ENCODE measurements at places on chromosomes 4 and X. TPM values are rescaled to one million over a fixed set of nuclear protein-coding genes. Genes with fewer than 3 reads are reported as not detected.

DNA sequence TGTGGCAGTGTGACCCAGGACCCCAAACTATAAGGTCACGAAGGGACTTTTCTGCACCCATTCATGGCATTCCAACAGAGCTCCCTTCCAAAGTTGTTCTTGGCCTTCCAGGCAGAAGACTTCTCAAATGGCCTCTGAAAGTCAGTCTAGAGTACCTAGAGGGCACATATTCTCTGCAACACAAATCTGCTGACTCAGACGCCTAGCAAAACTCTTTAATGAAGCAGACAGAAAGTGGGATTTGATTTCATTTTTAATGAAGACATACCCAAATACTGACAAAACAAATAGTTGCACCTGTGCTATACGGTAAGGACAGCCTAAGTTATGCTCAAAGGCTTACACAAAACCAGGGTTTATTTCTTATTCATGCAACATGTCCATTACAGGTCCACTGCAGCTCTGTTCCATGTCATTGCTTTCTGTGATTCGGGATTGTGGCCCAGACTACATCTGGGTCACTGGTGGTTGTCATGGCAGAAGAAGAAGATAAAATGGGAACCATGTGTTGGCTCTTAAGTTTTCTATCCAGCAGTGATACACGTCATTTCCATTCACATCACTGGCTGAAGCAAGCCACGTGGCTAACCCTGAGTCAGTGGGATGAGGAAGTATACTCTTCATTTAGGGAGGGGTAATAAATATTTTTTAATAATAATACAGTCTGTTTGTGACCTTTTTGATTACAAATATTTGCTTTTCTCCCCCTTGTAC is 57.7 kb downstream of the NAT8L start:
- DNase-seq, result no peak

DNA sequence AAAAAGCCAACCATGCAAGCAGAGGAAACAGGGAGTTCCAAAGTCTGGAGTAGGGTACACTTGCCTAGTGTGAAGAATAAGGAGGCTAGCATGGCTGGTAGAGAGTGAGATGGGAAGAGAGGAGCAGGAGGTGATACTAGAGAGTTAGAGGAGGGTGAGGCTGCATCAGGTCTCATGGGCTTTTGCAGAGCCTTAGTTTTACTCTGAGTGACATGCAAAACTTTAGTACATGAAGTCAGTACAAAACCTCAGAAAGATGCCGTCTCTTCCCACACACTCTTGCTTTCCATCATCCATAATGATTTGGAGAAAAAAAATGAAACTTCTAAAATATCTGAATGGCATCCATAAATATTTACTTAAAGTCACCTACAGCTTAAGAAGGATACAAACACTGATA is 5.0 kb downstream of the OPRPN start:
- DNase-seq, result no peak

- no peak for DNase-seq
Observed at GRCh38 chr4:126455865-126456264, 1141.1 kb downstream of the FAT4 start.

Gene UGT8
- 42.8 TPM for total RNA-seq

- DNase-seq, result no peak
Observed at GRCh38 chr4:105148776-105149175, 2.1 kb downstream of the TET2 start.

Gene USO1
- total RNA-seq, result 54.7 TPM

Gene STARD8
- 2.3 TPM for total RNA-seq
